ENCODE measurements at places on chromosomes 7 and 10. TPM values are rescaled to one million over a fixed set of nuclear protein-coding genes. Genes with fewer than 3 reads are reported as not detected.

HMX3 gene
- total RNA-seq, result not detected

GRCh38 chr7:107219563-107220244, 50.9 kb downstream of the HBP1 start:
- no peaks in the 10 kb centered on the region for H3K4me1 ChIP-seq
- H3K27me3 ChIP-seq, result no peaks in the 10 kb centered on the region
- no peak for DNase-seq
- H3K36me3 ChIP-seq, result peaks cover 4% of the 10 kb centered on the region

DNA sequence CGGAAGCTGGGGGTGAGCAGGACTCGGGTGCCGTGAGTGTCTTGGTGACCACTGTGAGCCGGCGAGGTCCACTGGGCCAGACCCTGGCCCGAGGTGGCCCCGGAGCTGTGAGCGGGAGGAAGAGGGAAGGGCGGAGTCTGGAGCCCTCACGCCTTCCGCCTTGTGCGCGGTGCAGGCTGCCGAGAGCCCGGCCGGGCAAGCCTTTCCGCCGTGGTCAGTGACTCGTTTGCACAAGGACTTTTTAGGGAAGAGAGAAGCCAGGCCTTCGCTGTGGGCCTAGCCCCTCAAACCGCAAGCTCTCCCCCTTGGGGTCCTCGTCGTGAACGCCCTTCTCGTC, 40.9 kb upstream of the ZNF32 start:
- peak overlapping the region; percentile 56 for H3K27ac ChIP-seq
- peak overlapping the region; percentile 52 for H3K4me3 ChIP-seq

DNA sequence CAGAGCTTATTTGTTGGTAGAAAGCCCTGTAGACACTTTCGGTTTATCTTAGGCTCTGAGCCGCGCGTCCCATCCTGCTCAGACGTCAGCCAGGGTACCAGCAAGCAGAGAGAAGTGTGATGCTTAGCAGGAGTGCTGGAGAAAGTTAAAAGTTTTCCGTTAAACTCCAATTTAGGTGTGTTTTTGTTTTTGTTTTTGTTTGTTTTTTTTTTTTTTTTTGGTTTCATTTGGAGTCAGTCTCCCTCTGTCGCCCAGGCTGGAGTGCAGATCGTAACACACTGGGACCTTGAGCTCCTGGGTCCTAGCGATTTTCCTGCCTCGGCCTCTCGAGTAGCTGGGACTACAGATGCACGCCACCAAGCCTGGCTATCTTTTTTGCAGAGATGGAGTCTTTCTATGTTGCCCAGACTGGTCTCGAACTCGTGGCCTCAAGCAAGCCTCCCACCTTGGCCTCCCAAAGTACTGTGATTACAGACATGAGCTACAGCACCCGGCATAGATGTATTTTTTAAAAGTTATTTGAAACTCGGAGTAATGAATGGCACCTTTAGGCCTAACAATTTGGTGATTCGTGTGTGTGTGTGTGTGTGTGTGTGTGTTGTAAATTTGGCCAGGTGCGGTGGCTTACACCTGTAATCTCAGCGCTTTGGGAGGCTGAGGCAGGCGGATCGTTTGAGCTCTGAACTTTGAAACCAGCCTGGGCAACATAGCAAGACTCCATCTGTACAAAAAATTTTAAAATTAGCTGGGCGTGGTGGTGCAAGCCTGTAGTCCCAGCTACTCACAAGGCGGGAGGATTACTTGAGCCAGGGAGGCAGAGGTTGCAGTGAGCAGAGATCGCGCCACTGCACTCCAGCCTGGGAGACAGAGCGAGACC, 1.3 kb upstream of the HIP1 start:
- H3K4me3 ChIP-seq, result peak overlapping the region; percentile 82
- no peak for DNase-seq
- H3K27me3 ChIP-seq, result no peaks in the 10 kb centered on the region
- H3K36me3 ChIP-seq, result no peaks in the 10 kb centered on the region
- peak overlapping the region; percentile 61 for H3K27ac ChIP-seq
- peaks cover 20% of the 10 kb centered on the region for H3K4me1 ChIP-seq

DNA sequence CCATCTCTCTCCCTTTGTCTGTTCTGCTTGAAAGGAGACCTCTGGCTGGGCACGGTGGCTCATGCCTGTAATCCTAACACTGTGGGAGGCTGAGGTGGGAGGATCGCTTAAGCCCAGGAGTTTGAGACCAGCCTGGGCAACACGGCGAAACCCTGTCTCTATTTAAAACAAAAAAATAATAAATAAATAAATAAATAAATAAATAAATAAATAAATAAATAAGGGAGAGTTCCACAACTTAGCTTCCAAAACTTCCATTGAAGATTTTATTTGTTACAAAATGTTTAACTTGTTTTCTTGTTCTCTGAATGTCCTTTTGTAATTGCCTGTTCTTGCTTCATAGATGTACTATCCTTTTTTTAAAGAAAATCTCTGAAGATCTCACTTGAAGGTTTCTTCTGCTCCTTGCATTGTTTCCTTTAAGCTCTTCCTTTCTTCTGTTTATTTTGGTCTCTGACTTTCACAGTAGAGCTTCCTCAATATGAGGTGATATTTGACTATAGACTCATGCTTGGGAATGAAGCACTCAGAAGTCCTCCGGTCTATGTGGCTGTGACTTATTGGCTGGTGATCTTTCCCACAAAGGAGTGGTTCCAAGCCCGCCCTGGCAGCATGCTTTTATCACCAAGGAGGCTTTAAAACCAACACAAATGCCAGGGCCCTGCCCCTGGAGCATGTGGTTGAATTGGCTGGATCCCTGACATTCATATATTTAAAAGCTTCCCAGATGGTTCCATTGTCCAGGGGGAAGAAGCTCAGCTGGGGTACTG, 18.1 kb upstream of the NPTX2 start:
- H3K36me3 ChIP-seq, result no peaks in the 10 kb centered on the region
- no peak for DNase-seq
- no peaks in the 10 kb centered on the region for H3K4me1 ChIP-seq
- H3K4me3 ChIP-seq, result no peak overlapping the region
- H3K27me3 ChIP-seq, result no peaks in the 10 kb centered on the region
- H3K27ac ChIP-seq, result no peak overlapping the region

GRCh38 chr10:117547016-117547715, 4.6 kb downstream of the EMX2 start:
- DNase-seq, result peak; percentile 59
- peak overlapping the region; percentile 81 for H3K4me3 ChIP-seq
- H3K4me1 ChIP-seq, result peaks cover 49% of the 10 kb centered on the region
- peaks cover 71% of the 10 kb centered on the region for H3K27me3 ChIP-seq
- peak overlapping the region; percentile 91 for H3K27ac ChIP-seq
- H3K36me3 ChIP-seq, result no peaks in the 10 kb centered on the region

GRCh38 chr10:129771576-129771975, 192.5 kb downstream of the EBF3 start:
- H3K36me3 ChIP-seq, result peaks cover 17% of the 10 kb centered on the region
- H3K27ac ChIP-seq, result no peak overlapping the region
- no peaks in the 10 kb centered on the region for H3K4me1 ChIP-seq
- DNase-seq, result peak; percentile 58
- no peaks in the 10 kb centered on the region for H3K27me3 ChIP-seq

GPR85 gene
- not detected for total RNA-seq

- no peaks in the 10 kb centered on the region for H3K36me3 ChIP-seq
- peaks cover 77% of the 10 kb centered on the region for H3K4me1 ChIP-seq
- H3K27ac ChIP-seq, result no peak overlapping the region
- no peaks in the 10 kb centered on the region for H3K27me3 ChIP-seq
- H3K4me3 ChIP-seq, result peak overlapping the region; percentile 98
- no peak for DNase-seq
Measured at GRCh38 chr7:74176555-74176954, 2.4 kb downstream of the EIF4H start.

DNA sequence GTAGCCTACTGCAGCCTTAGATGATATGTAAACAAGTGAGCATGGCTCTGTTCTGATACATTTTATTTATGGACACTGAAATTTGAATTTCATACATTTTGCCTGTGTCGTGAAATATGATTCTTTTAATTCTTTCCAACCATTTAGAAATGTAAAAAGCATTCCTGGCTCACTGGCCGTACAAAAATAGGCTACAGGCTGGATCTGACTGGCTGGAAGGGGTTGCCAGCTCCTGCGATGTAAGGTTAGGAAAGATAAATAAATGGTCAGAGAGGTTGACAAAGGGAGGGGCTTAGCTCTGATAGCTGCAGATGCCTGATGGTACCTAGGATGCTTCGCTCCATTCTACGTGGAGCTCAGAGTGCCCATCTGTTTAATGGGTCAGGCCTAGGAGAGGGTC, 3.4 kb downstream of the ADCYAP1R1 start:
- no peaks in the 10 kb centered on the region for H3K36me3 ChIP-seq
- no peak for DNase-seq
- no peak overlapping the region for H3K4me3 ChIP-seq

HABP2 gene
- total RNA-seq, result not detected

DNA sequence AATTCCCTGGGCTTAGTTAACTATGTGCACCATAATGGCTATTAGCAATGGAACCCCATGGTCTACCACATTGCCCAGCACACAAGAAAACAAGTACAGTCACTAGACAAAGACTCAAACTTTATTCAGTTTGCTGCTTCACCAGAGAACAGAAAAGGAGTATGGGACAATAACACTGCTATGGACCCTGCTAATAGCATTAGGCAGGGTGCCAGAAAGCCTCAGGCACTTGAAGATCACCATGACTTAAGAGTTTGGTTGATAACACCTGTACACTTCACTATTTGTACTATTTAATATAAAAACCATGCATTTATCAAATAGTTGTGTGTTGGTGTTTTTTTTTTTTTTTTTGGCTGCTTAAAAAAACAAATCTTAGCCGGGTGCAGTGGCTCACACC, 159.6 kb downstream of the KMT2E start:
- no peaks in the 10 kb centered on the region for H3K27me3 ChIP-seq
- no peak for DNase-seq
- H3K4me1 ChIP-seq, result peaks cover 3% of the 10 kb centered on the region
- no peak overlapping the region for H3K27ac ChIP-seq
- H3K4me3 ChIP-seq, result no peak overlapping the region

SYT15B gene
- 2.6 TPM for total RNA-seq

DNA sequence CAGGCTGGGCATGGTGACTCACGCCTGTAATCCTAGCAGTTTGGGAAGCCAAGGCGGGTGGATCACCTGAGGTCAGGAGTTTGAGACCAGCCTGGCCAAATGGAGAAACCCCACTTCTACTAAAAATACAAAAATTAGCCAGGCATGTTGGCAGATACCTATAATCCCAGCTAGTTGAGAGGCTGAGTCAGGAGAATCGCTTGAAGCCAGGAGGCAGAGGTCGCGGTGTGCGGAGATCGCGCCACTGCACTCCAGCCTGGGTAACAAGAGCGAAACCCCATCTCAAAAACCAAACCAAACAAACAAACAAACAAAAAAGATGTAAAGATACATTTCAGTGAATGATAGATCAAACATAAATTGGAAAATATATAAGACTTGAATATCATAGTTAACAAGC, 105.9 kb downstream of the PLPP4 start:
- H3K27ac ChIP-seq, result no peak overlapping the region
- H3K4me3 ChIP-seq, result no peak overlapping the region
- no peaks in the 10 kb centered on the region for H3K36me3 ChIP-seq
- DNase-seq, result no peak

- peak overlapping the region; percentile 11 for H3K27ac ChIP-seq
- peaks cover 23% of the 10 kb centered on the region for H3K36me3 ChIP-seq
- no peak overlapping the region for H3K4me3 ChIP-seq
- H3K27me3 ChIP-seq, result no peaks in the 10 kb centered on the region
- H3K4me1 ChIP-seq, result peaks cover 51% of the 10 kb centered on the region
Measured at GRCh38 chr7:100467638-100468373, 3.7 kb upstream of the SPACDR start.

DNA sequence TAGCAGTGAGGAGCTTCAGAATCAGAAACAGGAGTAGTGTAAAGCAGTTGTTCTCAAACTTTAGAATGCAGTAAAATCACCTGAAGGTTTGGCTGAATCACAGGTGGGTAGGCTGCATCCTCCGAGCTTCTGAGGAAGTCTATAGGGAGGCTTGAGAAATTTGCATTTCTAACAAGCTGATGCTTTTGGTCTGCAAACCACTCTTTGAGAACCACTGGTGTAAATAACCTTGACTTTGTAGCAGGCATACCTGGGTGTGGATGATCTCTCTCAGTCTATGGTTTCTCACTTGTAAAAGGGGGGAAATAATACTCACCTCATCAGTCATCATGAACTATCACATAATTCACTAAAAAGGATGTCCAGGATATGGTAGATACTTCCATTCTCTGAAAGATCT, 118.1 kb downstream of the SRI start:
- H3K27me3 ChIP-seq, result no peaks in the 10 kb centered on the region
- no peak for DNase-seq
- H3K4me3 ChIP-seq, result no peak overlapping the region
- no peaks in the 10 kb centered on the region for H3K36me3 ChIP-seq

- H3K4me3 ChIP-seq, result no peak overlapping the region
- no peak overlapping the region for H3K27ac ChIP-seq
- no peaks in the 10 kb centered on the region for H3K27me3 ChIP-seq
- no peaks in the 10 kb centered on the region for H3K4me1 ChIP-seq
- no peaks in the 10 kb centered on the region for H3K36me3 ChIP-seq
Measured at GRCh38 chr7:117707080-117707479, 166.2 kb downstream of the CTTNBP2 start.

DNA sequence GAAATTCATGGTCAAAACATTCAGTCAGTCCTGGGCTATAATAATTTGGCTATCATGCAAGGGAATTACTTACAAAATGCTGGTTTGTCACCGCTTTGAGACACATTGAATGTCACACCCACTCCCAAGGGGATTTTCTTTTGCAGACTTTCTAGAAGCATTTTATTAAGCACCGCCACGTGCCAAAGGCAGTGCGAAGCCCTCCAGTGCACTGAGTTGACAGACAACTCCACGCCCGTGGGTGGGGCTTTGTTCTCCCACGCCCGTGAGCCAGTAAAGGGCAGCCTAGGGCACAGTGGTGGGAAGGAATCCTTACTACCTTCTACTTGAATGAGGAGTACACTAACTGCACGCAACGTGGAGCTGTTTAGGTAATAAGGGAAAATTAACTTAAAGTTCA, 515.8 kb downstream of the KCNMA1 start:
- H3K36me3 ChIP-seq, result no peaks in the 10 kb centered on the region
- H3K4me3 ChIP-seq, result no peak overlapping the region
- no peaks in the 10 kb centered on the region for H3K4me1 ChIP-seq

ABCF2 gene
- total RNA-seq, result 48.1 TPM

GRCh38 chr7:42096681-42097561, 140.1 kb downstream of the GLI3 start:
- DNase-seq, result no peak
- H3K27ac ChIP-seq, result no peak overlapping the region
- H3K27me3 ChIP-seq, result no peaks in the 10 kb centered on the region
- no peak overlapping the region for H3K4me3 ChIP-seq

GRCh38 chr7:34723866-34724490, 66.0 kb downstream of the NPSR1 start:
- no peaks in the 10 kb centered on the region for H3K36me3 ChIP-seq
- no peaks in the 10 kb centered on the region for H3K27me3 ChIP-seq
- no peak overlapping the region for H3K4me3 ChIP-seq
- H3K27ac ChIP-seq, result no peak overlapping the region
- no peak for DNase-seq

Measured in suprapubic skin (tissue), 4 donors.